ENCODE measurements at places on chromosomes 1 and 21.

DNA sequence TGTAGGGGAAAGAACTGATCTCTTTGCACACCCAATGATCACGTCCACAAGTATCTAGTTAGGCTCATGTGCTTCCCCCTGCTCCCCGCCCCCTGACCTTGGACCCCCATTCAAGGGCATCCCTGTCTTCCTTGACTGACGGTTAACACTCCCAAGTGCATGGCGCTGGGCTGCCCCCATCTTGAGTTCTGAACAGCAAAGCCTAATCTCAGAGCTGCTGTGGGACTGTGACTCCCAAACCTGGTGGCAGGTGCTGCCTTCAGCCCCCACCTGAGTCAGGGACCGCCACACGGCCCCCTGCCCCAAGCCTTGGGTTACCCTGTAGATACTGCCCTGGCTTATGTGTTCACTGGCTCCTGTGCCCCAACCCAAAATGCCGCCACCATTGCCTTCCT is 925 bp downstream of the TNNI1 start:
- no peak for DNase-seq

DNA sequence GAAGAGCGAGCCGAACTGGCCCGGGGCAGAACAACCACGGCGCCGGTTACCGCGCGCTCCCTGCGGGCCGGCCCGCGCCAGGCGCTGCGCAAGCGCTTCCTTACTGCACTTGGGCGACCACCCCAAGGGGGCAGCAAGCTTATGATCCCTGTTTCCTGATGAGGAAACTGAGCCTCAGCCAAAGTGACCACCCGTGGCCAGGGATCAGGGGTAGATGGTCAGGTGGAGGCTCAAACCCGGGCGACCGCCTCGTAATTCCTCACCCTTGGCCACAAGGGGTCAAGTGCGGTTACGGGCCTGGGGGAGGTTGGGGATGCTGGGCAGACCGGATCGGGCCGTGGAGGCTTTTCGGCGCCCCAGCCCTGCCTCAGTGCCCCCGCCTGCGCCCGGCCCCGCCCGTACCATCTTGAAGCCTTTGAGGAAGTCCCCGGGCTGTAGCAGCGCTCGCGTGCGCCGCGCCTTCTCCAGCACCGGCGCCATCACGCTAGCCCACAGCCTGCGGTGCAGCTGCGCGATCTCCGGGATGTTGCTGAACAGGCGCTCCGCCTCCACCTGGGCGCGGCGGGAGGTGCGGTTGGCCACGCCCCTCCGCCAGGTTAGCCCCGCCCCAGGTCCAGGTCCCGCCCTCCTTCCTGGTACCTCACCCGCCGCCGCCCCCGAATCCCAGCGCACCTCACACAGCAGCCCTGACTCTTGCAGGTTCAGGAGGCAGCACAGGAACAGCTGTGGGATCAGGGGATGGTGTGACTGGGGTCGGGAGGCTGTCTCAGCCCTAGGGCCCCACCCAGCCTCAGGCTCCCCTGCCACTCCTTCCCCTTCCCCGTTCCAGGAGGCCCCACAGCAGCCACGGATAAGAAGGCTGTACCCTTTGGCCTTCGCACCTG is 5.4 kb upstream of the TNFRSF25 start:
- no peak for DNase-seq

- no peak for DNase-seq
Measured at GRCh38 chr1:24108334-24109165, 3.4 kb downstream of the MYOM3 start.

GRCh38 chr1:53656747-53657530 is 82.0 kb downstream of the GLIS1 start:
- no peak for DNase-seq

DNA sequence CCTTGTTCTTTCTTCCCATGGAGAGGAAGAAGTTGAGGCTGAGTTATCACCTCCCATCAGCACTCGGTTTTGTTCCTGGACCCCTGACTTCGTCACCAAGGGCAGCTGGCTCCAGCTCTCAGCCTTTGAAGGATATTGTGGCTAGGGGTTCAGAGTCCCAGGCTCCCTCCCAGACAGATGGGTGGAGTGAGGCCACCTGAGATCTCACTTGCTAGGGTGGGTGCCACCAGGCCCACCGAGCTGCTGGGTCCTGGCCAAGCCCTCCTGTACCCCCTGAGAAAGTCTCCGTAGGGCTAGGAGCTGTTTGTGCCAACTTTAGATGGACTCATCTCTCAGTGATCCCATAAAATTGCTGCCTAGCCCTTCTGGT is 6.9 kb downstream of the MX2 start:
- DNase-seq: no peak
